ENCODE measurements at places on chromosomes 4 and X.

DNA sequence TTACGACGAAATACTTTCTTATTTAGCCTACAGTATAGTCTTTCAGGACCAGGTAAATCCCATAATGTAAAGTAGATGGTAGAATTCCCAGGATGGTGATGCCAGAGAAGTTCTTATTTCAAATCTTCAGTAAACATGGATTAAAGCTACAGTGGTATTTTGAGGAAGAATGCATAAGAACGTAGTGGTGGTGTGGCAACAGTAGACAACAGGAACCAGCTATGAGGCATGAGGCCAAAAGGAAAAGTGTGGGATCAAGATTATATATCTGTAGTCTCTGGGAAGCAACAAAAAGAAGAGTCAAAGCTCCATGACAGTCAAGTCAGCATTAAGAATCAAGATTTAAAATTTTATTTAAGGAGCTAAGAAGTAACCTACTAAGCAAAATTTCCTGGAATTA is 60.2 kb downstream of the METTL14 start:
- no peak for DNase-seq

DNA sequence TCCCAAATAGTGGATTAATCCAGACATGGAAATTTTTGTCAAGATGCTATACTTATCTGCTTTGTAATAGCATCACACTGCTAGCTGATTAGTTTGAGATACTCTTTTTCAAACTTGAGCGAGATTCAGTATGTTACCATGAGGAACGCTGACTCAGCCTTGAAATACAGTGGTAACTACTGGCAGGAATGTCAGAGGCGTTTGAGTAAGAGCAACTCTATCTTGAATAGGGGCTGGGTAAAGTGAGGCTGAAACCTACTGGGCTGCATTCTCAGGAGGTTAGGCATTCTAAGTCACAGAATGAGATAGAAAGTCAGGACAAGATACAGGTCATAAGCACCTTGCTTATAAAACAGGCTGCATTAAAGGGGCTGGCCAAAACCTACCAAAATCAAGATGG is 2519.6 kb downstream of the ARAP2 start:
- no peak for DNase-seq

DNA sequence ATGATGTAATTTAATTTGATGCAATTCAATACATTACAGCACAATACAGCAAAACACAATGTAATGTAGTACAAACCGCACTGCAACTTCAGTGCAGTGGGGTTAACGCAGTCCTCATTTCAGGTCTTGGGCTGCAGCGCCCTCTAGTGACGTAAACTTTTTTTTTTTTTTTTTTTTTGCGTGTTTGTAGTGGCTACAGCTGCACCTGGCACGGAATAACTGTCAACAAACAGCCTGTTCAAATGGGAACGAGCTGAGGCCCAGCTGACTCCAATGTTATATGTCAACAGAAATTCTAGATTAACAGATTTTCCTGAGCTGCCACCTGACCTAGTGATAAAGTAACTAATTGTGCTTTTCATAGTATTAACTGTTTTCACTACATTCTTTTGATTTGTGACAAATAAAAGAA is 33.5 kb upstream of the RASSF6 start:
- peak; percentile 52 for DNase-seq

- DNase-seq: no peak
Observed at GRCh38 chr4:70838204-70838603, 1.5 kb downstream of the GRSF1 start.

DNA sequence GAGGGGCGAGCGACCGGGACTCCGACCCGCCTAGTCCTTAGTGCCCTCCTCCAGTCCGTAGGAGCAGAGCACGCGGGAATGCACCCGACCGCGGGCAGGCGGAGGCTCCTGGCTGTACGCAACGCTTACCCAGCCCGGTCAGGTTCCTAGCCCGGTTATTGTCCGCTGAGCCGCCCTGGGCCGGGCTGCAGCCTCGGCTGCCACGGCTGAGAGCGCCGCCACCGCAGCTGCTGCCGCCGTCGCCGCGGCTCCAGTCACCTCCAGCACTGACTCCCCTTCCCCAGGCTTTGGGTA is at the start of gene AMER1:
AMER1 (minus strand) TSS at position 268 of the 294 bp plus-strand sequence. CDS start 12,422 bp downstream, outside the sequence.
- no peak for DNase-seq

DNA sequence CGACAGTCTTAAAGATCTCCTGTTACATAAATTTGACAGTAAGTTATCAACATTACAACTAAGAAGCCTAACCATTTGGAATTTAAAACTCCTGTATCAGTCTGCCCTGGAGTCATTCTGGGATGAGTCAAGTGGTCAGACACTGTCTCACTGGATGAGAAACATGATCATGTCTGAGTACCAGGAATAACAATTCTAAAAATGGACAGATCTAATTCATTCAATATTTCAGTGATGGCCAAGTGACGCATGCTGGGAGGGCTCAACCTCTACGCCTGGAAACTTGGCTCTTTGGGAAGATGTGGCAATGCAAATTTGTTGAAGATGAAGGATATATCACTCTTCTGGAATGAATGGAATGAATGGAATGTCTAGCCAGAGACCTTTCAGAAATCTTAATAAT is 1427.2 kb downstream of the STIM2 start:
- peak; percentile 95 for DNase-seq

DNA sequence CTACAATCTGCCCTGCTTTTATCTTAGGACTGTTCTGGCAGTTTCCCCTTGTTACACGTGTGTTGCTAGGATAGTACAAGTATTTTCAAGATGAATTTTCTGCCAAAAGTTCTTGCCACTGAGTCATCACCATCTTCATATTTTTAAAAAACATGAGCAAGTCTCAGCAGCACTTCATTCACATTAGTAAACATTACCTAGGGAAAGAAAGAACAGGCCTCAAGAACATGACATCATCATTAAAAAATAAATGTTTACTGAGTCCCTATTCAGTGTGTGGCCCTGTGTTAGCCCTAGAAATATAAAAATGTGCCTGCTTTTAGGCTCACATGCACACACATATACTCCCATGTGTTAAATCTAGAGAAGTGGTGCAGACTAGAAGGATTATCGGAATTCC is 18.7 kb upstream of the GPC3 start:
- DNase-seq: peak; percentile 4

GRCh38 chr4:17347445-17347844 is 164.4 kb downstream of the QDPR start:
- DNase-seq: peak; percentile 68

- no peak for DNase-seq
Observed at GRCh38 chr4:13777341-13777740, 149.8 kb upstream of the BOD1L1 start.

GRCh38 chr4:13963601-13964000 is 336.1 kb upstream of the BOD1L1 start:
- no peak for DNase-seq

DNA sequence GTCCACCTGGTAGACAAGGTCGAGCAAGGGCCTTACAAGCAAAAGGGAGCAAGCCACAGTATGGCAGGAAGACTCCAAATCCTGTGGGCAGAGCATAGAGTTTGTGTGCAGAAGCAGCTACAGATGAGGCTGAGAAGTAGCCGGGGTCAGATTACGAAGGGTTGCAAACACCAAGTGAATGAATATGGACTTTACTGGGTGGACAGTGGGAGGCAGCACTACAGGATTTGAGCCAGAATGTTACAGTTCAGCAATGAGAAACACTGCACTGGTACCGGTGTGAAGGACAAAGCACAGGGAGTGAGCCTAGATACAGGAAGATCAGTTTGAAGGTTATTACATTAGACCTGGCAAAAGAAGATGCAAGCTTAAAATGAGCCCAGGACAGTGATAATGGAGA is 46.1 kb upstream of the HOPX start:
- no peak for DNase-seq

GRCh38 chr4:53497487-53498244 is 93.6 kb downstream of the LNX1 start:
- DNase-seq: no peak

DNA sequence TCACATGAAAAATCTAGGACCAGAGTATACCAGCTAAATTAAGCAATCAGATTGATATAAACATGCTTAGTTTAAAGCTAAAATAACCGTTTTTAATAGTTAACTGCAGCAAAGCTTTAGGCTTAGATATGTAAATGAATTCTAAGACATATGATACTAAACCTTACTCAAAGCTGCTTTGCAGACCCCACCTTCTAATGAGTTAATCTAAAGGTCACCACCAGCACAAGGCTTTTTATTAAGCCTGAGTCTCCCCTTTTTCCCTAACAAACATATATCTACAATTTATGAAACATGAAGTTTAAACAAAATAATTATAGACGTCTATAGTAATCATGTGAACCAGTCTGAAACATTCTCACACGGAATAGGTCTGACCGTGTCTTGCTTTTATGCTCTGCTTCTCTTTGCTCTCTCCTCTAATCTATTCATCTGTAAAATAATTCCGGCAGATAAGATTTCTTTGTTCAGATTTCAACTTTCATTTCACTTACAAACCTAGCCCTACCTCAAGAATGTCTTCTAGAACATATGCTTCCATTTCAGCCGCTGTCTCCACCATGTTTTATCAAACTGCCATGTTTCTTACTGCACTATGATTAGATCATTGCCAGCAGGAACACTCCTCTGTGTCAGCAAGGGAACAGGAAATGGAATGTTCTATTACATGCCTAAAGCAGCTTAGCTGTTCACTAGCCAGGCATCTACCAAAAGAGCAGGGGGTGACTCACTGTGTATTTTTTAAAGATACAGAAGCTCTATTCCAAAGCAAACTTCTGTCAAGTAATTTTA is 35.9 kb downstream of the ANKRD17 start:
- peak; percentile 86 for DNase-seq

DNA sequence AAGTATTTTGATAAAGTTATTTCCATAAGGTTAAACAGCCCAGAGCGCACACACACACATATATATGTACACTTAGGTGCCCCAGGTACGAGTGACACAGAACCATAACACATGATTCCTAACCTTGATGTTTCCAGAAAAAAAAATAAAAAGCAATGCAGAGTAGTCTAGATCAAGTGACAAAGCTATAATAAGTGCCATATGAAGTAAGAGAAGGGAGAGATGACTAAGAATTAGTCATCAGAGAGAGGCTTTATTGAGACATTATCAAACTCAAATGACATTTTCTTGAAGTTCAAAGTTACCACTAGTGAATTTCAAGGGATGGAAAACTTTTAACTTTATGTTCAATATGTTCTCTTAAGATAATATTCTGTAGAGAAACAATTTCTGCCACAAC is 215.0 kb downstream of the HTR2C start:
- no peak for DNase-seq

- DNase-seq: no peak
Observed at GRCh38 chr4:151753056-151753455, 7.8 kb downstream of the GATB start.

GRCh38 chr4:106796876-106797275 is 239.2 kb downstream of the DKK2 start:
- no peak for DNase-seq

- no peak for DNase-seq
Observed at GRCh38 chr4:27947302-27947701, 1086.7 kb downstream of the STIM2 start.

GRCh38 chr4:845233-845835 is 19.4 kb upstream of the CPLX1 start:
- no peak for DNase-seq

Measured in kidney glomerular epithelial cell (primary cell).